ENCODE measurements at places on chromosomes 1 and 21.

DNA sequence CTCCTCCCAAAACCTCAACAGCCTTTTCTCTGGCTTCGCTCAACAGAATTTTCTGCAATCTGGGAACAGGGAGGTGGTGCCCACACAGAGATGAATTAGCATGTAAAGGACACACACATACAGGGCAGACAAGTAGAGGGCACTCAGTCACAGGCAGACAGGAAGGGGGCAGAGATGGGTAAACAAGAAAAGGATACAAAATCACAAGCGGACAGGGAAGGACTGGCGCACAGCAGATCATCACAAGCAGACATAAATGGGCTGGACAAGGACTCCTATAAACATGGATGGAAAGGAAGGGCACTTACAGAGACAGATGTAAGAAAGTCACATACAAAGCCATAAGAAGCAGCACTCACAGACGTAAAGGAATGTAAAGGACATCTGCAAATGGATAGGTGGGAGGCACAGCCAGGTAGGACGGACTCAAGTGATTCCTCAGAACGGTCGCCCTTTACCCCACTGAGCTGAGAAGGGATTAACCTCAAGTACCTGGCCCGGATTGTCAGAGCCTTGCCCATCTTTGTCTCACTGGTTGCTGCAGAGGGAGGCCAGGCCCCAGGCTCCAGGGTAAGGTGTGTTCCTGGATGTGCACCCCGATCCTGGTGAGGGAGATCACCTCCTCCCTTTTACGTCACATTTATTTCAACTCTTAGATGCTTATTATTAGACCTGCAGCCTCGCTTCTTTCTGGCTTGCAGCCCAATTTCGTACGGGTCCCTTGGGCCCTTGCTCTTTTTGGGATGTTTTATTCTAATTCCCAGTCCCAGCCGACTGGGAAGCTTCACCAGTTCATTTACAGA lies 836 bp upstream of the PRCC start:
- DNase-seq = no peak

GRCh38 chr1:181704546-181704945 lies 221.2 kb downstream of the CACNA1E start:
- DNase-seq = no peak

GRCh38 chr1:93353286-93353685 lies 7.6 kb downstream of the DR1 start:
- no peak for DNase-seq

GRCh38 chr21:26833011-26833410 lies 12.2 kb downstream of the ADAMTS1 start:
- no peak for DNase-seq

DNA sequence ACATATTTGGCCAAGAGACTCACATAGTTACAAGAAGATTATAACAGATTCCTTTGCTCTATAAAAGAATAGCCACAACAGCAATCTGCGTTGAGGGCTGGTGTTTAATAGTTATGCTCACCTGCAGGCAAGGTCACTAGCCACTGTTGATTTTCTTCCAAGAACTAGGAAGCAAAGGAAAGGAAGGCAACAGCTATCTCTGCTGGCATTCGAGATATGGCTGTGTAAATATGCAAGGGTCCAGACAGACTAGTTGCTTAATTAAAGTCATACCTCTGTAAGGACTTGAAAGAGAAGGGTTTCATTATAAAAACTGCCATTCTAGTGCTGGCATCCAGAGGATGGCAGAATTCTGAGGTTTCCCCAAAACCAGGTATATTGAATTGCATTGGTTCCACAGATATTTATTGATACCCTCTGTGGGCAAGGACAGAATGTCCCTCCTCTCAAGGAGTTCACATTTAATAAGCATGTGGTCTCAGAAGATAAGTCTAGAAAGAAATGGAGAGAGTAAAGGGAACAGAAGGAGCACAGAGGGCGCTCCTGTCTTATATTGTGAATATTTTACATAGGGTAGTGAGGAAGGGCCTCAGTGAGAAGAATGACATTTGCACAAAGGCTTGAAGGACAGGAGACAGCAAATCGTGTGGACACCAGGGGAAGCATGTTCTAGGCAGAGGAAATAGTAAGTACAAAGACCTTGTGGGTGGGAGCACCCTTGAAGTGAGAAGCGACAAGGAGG lies 23.6 kb upstream of the PLEKHA6 start:
- peak; percentile 37 for DNase-seq

- no peak for DNase-seq
These were observed 4.3 kb downstream of the INTS7 start for GRCh38 chr1:212030936-212031528.

- DNase-seq = no peak
These were observed 251.9 kb downstream of the SDCCAG8 start for GRCh38 chr1:243507672-243508302.

DNA sequence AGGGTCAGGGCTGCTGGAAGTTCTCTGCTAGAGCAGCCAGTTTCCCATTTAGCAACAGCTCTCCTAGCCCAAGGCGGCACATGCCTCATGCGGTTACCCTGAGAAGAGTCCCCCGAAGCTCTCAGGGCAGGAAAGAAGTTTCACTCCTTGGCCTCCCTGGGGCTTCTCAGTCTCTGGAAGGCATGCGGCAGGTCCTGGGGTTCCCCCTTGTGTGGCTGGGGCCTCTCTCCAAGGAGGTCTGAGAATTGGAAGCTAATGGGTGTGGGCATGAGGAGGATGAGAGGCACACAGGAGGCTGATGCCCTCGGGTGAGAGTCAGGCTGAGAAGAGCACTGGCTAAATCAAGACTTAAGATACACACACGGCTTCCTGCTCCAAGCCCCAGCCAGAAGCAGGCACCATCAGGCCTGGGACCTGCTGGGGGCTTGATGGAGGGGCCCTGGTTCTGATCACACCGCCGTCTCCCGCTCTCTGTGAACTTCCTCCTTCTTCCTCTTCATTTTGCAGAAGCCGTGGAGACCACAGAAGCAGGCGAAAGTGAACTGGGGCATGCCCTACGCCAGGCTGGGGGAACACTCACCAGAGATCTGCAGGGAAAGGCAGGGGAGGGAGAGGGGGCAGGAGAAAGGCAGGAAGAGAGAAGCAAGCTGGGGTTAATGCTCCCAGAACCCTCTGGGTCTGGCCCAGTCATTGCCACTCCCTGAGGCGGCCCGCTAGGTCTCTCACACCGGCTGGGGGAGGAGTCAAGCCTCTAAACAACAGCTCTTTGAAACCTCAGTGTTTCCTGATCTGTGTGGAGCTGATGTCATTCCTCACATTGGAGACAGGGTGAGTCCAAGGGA lies 15.1 kb downstream of the BLACAT1 start:
- DNase-seq = no peak

GRCh38 chr1:242212401-242212800 lies 213.5 kb upstream of the MAP1LC3C start:
- DNase-seq = no peak

DNA sequence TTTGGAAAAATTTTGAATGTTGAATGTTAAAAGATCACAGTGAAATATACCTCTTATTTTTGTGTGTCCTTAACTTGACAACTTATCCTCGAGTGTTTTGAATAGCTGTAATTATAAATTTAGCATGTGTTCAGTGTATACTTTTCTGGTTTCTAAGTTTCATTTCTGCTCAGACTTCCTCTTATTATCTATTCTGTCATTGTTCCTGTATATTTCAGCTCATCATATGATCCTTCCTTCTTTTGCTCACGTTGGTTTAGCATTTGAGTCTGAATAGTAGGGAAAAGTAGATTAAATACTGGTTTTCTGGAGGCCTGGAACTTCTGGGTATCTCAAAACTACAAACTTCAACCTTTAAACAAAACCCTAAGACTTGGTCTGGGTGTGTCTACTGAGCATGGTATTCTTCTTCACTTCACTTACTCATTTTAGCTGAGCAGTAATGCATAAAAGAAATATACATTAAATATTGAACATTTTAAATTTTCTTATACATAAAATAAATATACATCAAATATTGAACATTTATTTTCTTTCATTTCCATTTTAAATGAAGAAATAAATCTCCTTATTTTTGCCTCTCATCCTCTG lies 3.3 kb upstream of the ATP6V1G3 start:
- DNase-seq = no peak

- peak; percentile 92 for DNase-seq
These were observed at the start of gene KCNK1 for GRCh38 chr1:233613252-233614172. Gene KCNK1, plus strand, starts transcription at chr1:233614106. Its CDS starts 66 bp downstream, at chr1:233614172.

DNA sequence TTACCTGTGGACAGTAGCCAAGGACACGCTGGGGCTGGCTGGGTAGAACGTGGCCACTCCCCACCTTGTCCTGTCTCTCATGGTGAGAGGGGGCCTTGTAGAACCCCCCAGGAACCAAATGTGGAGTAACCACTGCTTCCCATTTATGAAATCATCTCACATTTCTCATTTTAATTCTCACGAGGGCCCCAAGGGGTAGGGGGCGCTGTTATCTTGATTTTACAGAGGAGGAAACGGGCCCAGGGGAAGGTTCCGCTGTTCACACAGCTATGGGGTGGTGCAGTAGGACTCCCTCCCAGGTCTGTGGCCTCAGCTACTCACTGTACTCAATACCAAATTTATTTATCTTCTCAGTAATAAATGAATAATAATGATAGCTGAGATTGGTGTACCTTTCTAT lies 5.5 kb downstream of the SMPDL3B start:
- DNase-seq = no peak

DNA sequence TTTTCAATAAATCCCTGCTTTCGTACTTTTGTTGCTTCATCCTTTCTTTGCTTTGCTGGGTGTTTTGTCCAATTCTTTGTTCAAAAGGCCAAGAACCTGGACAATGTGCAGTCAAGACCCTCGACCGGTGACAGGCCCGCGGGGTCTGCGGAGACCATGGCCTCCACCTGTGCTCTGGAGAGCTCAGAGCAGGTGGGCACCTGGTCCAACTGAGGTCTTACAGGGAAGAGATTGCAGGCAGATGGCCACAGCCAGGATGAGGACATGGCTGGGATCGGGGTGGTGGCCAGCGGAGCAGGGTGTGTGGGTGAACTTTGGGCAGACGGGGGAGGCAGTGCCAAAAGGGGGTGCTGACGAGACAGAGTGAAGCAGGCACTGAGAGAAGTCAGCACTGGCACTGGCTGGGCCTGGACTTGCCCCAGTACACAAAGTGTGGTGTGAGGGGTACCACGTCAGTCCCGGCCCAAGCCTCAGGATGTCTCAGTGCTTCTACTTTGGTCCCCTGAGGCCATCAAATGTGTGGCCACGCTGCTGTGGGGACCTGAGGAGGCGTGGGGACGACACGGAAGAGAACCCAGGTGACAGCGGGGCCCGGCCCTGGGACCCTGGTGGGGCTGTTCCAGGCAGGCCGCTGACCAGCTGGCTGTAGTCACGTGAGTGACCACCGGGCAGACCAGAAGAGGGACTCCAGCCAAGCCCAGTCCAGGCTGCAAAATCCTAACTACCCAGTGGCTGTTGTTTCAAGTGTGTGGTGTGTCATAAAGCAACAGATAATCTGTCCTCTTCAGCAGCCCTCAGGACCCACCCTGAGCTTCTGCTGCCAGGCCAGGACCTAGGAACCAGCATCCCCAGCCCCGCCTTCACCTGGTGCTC lies 10.4 kb upstream of the CCDC27 start:
- no peak for DNase-seq

- DNase-seq = no peak
These were observed 10.9 kb upstream of the PROX1 start for GRCh38 chr1:213976665-213977485.

GRCh38 chr1:50705041-50705440 lies 255.0 kb downstream of the FAF1 start:
- DNase-seq = no peak

DNA sequence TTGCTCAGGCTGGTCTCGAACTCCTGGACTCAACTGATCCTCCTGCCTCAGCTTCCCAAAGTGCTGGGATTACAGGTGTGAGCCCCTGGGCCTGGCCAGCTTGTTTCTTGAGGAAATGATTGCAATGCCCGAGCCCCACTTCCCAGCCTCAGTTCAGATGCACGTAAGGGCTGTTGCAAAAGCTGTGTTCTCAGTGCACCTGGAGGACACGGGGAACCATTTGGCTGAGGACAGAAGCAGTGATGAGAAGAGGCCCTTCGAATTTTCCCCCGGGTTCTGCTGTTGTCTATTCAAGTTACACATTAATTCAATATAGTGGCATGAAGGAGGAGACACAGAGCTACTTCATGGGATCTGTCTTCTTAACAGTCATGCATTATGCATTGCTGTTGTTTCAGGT lies 78.8 kb upstream of the WDR26 start:
- no peak for DNase-seq

- DNase-seq = no peak
These were observed 32.8 kb upstream of the CHRM3 start for GRCh38 chr1:239353536-239353935.

GRCh38 chr1:10890491-10891071 lies 94.1 kb upstream of the CASZ1 start:
- no peak for DNase-seq
